ENCODE measurements at places on chromosomes 1 and 21. TPM values are rescaled to one million over a fixed set of nuclear protein-coding genes. Genes with fewer than 3 reads are reported as not detected.

GRCh38 chr1:212553676-212554075, 54.9 kb upstream of the ATF3 start:
- peaks cover 65% of the 10 kb centered on the region for H3K27me3 ChIP-seq
- H3K4me1 ChIP-seq, result peaks cover 4% of the 10 kb centered on the region
- H3K36me3 ChIP-seq, result peaks cover 5% of the 10 kb centered on the region
- H3K4me3 ChIP-seq, result no peak overlapping the region
- DNase-seq, result no peak

DNA sequence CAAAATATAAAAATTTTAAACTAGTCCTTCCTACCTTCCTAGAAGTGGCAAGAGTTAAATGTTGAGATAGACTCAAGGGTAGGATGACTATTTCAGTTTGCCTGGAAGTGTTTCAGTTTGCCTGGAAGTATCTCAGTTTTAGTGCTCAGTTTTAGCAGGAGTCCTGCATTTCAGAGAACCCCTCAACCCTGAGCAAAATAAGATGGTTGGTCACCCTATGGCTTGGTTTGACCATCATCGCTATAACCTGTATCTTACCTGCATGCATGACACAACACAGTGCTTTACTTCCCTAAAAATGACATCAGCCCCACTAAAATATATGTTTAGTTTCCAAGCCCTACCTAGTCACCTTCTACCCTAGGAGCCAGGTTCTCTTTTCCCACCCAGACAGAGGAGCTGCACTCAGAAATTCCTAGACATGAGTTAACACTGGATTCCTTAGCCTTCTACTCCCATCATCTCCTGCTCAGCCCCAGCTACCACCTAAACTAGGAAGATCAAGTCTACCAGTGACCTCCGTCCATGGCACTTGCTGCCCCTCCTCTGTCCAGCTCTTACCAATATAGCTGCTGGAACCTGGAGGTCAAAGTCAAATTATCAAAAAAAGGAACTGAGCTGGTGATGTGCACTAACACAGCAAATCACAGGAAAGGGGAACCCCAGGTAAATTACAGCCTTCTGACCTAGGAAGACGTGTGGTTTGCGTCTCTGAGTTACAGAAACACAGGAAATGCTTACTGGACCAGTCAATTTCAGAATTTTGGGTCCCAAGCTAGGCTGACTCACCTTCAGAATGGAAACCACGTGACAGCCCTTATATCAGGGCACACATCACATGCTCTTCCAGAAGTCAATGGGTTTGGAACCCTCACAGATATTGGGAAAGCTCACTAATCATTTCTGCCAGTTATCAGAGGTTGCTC, 2.2 kb upstream of the G0S2 start:
- H3K27ac ChIP-seq, result peak overlapping the region; percentile 70
- H3K36me3 ChIP-seq, result peaks cover 14% of the 10 kb centered on the region
- H3K4me1 ChIP-seq, result peaks cover 49% of the 10 kb centered on the region

- no peak overlapping the region for H3K27ac ChIP-seq
- H3K4me3 ChIP-seq, result no peak overlapping the region
- DNase-seq, result no peak
- H3K27me3 ChIP-seq, result no peaks in the 10 kb centered on the region
- H3K36me3 ChIP-seq, result peaks cover 8% of the 10 kb centered on the region
Observed at GRCh38 chr1:236181059-236181458, 38.7 kb downstream of the GPR137B start.

- no peaks in the 10 kb centered on the region for H3K4me1 ChIP-seq
- no peak for DNase-seq
- no peaks in the 10 kb centered on the region for H3K36me3 ChIP-seq
Observed at GRCh38 chr1:74517599-74518051, 5.2 kb upstream of the LRRC53 start.

DNA sequence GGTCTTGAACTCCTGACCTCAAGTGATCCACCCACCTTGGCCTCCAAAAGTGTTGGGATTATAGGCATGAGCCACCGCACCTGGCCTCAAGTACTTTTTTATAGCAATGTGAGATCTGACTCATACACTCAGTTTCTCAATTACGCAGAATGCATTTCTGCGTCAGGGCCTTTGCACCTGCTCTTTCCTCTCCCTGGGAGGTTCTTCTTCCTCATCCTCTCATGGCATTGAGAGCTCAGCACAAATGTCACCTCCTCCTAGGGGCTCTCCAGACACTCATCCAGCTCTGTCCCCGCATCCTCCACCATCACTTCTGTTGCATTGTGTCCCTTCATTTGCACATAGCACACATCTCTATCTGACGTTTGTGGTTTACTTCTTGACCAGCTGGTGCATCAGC, 418.8 kb downstream of the PTPRU start:
- no peaks in the 10 kb centered on the region for H3K36me3 ChIP-seq
- peak; percentile 14 for DNase-seq
- peaks cover 3% of the 10 kb centered on the region for H3K27me3 ChIP-seq

- no peaks in the 10 kb centered on the region for H3K27me3 ChIP-seq
- H3K4me1 ChIP-seq, result no peaks in the 10 kb centered on the region
- H3K4me3 ChIP-seq, result no peak overlapping the region
- no peaks in the 10 kb centered on the region for H3K36me3 ChIP-seq
- no peak for DNase-seq
Observed at GRCh38 chr1:193846876-193847604, 660.6 kb upstream of the B3GALT2 start.

DNA sequence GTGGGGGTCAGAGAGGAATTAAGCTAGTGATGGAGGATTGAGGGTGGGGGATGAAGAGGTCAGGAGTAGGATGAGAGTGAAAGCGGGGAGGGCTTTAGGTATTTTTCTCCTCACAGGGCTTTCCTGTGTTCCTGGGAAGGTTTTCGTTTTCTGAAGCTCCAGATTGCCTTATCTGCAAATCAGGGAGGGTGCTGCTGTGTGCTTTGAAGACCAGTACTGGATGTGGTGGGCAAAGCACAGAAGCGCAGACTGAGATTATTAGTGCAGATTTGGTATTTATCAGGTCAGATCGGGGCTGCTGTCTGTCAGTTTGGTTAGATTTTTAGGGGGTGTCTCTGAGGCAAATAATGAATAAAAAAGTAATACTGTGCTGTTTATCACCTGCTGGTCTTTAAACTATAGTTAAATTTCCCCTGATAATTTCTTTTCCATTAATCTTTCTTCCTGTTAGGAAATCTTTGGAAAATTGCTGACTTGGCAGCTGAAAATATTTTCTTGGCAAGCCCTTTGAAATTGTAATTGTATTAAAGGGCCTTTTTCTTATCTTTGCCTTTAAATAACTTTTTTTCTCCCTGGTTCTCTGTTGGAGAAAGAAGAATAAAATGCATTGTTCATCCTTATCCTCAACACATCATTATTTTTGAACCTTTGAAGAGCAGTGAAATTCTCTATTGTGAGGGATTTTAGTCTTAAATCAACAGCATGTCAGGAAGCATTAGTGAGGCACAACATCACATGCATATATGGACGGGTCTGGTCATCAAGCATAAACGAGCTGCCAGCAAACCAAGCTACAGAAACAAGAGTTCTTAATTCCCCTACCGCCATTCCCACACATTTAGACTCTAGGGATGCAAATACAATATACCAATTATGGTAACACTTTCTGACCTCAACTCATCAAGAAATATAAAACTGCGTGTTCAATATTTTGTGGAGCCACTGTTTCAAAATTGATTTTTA, 139.6 kb downstream of the S1PR1 start:
- DNase-seq, result no peak
- peaks cover 20% of the 10 kb centered on the region for H3K27me3 ChIP-seq
- peaks cover 25% of the 10 kb centered on the region for H3K4me1 ChIP-seq
- no peak overlapping the region for H3K27ac ChIP-seq

The TRIM45 gene
- 0.75 TPM for total RNA-seq

The RHD gene
- total RNA-seq, result not detected

The LYPD8 gene
- not detected for total RNA-seq

The SETDB1 gene
- 67.6 TPM for total RNA-seq

The LPAR3 gene
- total RNA-seq, result 0.37 TPM

All from activated CD8-positive, alpha-beta memory T cell treated with anti-CD3 and anti-CD28 coated beads, Interleukin-2, amount 10 ng/mL, durations not matched to agents 7 days and 5 days (primary cell).